Hematopoietic multipotent progenitor cell treated with erythropoietin and hydrocortisone succinate and interleukin-3 and kit ligand, for 8 days (in vitro differentiated cells): ENCODE measurements at places on chromosomes 6 and 20.

DNA sequence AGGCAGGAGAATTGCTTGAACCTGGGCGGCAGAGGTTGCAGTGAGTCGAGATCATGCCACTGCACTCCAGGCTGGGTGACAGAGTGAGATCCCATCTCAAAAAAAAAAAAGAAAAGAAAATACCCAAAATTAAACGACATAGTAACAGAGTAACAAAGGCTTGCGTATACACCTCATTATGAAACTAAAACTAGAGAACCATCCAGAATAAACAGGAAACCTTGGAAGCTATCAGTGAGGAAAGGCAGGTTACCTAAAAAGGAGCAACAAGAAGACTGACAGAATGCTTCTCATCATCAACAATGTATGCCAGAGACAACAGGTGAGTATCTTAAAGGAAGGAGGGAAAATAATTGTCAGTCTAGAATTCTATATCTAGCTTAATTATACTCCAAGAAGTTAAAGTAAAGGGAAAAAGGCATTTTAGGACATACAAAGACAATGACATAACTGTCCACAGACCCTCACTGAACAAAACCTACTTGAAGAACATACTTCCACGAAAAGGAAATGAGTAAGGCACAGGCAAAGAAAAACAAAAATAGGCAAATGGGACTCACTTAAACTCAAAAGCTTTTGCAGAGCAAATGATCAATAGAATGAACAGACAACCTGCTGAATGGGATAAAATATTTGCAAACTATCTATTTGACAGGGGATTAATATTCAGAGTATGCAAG lies 64.1 kb upstream of the NT5E start:
- DNase-seq: no peak

DNA sequence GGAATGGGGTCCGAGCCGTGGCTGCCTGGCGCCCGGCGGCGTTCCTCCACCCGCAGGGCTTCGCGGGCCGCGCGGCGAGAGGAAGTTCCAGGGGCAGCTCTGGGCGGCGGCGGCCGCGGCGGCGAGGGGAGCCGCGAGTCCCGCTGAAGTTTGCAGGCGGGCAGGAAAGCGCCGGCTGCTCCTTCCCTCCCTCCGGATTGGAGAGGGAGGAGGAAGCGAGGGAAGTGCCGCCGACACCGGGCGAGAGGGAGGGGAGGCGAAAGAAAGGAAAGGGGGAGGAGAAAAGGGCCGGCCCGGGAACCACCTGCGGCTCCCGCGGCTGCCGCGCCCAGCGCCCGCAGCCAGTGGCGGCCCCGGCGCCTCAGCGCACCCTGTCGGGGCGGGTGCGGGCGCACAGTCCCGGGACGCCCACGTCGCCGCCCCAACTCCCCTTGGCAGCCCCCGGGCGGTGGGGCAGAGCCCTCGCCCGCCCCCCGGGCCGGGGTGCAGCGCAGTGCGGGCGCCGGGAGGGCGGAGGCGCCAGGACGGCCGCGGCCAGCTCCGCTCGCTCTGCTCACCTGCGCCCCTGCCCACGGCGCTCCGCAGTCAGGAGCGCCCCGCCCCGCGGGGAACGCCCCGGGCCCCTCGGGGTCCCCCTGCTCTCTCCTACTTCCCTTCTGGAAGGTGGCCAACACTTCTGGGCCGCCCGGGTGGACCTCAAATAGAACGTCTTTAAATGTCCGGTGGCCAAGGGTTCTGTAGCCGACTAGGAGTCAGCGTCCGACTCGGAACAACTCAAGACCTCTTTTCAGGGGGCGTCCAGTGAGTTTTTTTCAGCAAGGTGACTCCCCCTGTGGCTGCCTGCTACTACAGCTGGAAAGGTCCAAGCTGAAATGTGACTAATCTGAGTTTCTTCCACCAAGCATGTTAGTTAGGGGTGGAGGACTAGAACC lies 80.3 kb upstream of the CCDC28A start:
- DNase-seq: peak; percentile 30

DNA sequence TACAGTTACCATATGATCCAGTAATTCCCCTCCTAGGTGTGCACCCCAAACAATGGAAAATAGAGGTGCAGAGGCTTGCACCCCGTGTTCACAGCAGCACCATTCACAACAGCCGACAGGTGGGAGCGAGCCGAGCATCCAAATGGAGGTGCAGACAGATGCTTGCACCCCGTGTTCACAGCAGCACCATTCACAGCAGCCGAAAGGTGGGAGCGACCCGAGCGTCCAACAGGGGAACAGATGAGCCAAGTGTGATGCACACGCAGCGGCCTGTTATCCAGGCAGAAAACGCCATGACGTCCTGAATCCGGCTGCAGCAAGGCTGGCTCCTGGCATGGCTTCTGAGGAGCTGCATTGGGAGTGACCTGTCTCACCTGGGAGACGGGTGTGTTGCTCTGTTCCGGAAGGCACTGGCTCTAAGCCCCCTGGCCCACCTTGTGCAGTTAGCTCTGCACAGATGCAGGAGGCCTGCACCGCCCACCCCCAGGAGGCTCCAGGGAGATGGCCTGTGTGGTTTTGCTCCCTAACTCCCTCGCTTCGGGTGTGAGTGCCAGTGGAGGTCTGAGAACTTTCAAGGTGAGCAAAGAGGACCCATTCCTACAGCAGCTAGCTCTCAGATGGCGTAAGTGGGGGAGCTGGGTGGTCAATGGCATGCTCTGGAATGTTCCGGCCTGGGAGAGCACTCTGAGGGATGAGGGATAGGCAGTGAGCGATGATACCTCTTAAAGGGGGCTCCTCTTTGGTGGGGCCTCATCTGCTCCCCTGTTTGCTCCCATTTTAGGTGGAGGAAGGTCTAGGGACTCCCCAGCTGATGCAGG lies 47.8 kb upstream of the FRMD1 start:
- no peak for DNase-seq

DNA sequence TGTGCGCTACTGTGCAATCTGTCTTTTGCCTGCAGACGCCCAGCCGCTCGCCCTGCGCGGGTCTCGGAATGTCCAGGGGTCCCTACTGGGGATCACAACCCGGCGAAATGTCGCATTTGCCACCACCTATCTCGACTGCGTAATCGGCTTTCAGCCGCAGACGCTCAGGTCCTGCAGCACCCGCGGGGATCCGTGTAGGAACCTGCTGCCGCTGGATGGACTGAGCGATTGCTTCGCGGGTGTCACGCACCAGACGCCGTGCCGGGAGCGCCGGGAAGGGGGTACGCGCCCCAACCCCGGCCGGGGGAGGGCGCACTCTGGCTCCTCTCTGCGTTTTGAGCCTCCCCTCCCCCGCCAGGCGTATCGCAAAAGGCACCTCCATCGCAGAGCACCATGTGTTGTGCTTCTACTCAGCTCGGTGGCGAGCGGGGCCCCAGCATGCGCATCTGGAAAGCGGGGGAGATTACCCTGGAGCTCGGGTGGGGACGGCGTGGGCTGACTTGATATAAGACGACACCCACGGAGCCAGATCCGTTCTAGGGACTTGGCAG lies 747 bp upstream of the PTPRA start:
- peak; percentile 86 for DNase-seq

- DNase-seq: no peak
Measured at GRCh38 chr6:119329794-119330180, 19.8 kb downstream of the MAN1A1 start.

GRCh38 chr20:8473459-8473858 lies 341.4 kb downstream of the PLCB1 start:
- no peak for DNase-seq

GRCh38 chr20:60249436-60249835 lies 291.2 kb downstream of the CDH26 start:
- DNase-seq: no peak

DNA sequence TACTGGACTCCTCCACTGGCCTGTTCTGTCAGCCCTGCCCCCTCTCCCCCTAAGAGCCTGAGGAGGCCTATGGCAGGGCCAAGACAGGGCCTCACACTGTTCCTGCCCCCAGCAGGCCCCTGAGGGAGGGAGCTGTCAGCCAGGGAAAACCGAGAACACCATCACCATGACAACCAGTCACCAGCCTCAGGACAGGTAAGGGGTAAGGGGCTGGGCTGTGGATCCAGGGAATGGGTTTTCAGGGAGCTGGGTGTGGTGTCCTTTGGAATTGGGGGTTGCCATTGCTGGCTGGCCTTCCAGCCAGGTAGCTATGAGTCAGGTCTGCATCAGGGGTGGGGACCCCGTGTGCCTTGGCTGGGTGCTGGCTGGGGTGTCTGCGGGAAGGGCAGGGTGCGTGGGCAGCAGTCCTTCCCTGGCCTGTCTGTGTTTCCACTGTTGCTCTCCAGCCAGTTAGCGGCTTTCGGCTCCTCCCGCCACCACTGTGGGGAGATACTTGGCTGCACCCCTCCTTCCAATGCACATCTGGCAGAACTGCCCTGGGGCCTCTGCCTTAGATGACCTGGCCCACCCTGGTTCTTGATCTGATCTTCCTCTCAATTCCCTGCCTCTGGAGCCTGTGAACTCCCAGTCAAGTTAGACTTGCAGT lies 3.9 kb downstream of the SLC29A1 start:
- DNase-seq: peak; percentile 57

GRCh38 chr20:59948212-59948611 lies 8.0 kb downstream of the FAM217B start:
- DNase-seq: peak; percentile 9

DNA sequence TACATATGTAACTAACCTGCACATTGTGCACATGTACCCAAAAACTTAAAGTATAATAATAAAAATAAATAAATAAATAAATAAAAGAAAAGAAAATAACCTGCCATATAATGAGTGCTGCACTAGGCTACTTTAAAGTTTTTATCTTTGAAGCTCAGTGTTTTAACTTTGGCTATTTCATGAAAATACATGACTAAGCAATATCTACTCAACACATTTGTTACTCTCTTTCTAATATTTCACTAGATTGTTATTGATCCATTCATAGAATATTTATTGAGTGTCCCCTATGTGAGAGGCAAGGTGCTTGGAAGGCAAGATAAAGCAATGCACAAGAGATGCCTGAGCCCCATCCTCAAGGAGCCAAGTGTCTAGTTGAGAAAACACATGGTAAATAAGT lies 221.7 kb downstream of the SLC35F1 start:
- DNase-seq: no peak

- no peak for DNase-seq
Measured at GRCh38 chr6:55131616-55132015, 42.7 kb upstream of the HCRTR2 start.

- DNase-seq: no peak
Measured at GRCh38 chr6:105726902-105727655, 324.2 kb upstream of the PREP start.

- no peak for DNase-seq
Measured at GRCh38 chr6:68779366-68779765, 144.3 kb downstream of the ADGRB3 start.

- no peak for DNase-seq
Measured at GRCh38 chr20:24487648-24488047, 18.2 kb downstream of the SYNDIG1 start.

GRCh38 chr6:92840246-92840930 lies 579.0 kb downstream of the EPHA7 start:
- no peak for DNase-seq

- no peak for DNase-seq
Measured at GRCh38 chr20:7010527-7010926, 243.0 kb downstream of the BMP2 start.

- no peak for DNase-seq
Measured at GRCh38 chr6:154298297-154298696, 58.3 kb downstream of the IPCEF1 start.

- DNase-seq: no peak
Measured at GRCh38 chr6:162363757-162364156, 363.8 kb downstream of the PRKN start.

GRCh38 chr6:154590756-154591155 lies 80.3 kb upstream of the CNKSR3 start:
- DNase-seq: no peak

- DNase-seq: no peak
Measured at GRCh38 chr6:143792402-143793279, 50.5 kb upstream of the LTV1 start.

GRCh38 chr20:5181492-5181891 lies 54.7 kb downstream of the CDS2 start:
- DNase-seq: no peak

DNA sequence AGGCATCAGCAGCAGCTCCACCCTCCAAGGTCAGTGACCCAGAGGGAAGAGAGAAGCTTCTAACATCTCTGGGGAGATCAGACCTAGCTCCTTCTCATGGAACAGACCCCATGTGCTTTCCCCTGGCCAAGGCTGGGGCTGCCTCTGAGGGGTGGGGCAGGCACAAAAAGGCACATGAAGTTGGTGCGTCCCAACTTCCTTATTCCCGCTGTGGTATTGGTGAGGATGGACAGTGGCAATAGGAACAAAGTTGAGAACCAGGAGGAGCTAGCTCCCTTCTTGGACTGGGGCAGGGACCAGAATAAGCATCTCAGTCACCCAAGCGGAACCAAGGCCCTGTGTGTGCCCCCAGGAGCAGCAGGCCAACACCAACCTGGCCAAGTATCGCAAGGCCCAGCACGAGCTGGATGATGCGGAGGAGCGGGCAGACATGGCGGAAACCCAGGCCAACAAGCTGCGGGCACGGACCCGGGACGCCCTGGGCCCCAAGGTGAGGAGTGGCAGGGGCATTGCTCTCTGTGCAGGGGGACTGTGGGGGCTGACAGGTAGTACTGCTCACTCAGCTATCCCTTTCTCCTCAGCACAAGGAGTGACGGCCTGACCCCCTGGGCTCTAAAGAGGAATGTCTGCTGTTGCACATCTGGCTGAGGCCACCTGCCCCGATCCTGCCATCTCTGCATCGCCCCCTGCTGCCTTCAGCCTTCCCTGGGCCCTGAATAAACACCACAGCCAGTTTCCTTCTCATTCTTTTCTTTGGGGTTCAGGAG lies 46.1 kb downstream of the MYH7B start:
- no peak for DNase-seq

- no peak for DNase-seq
Measured at GRCh38 chr6:131173680-131174079, 38.4 kb downstream of the AKAP7 start.

- no peak for DNase-seq
Measured at GRCh38 chr6:146423452-146423851, 120.2 kb upstream of the RAB32 start.

DNA sequence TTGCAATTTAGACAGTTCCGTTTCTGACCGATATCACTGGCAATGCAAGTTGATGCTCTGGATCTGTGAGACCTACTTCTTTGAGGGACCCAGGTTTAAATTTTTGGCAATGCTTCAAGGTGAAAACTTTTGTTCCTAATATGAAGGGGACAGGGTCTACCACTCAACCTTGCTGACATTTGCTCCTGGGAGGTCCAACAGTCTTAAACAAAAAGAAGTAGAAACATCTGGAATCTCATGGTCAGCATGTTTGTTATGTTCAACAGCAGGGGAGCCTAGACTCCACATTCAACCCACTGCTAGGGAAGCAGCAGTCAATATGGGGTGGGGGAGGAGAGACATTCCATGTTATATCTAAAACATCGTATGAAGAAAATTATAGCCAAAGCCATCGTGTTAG lies 196.4 kb downstream of the SIM1 start:
- no peak for DNase-seq

- no peak for DNase-seq
Measured at GRCh38 chr6:13251242-13251641, 77.1 kb downstream of the TBC1D7 start.

GRCh38 chr6:137320271-137320670 lies 101.1 kb upstream of the IFNGR1 start:
- DNase-seq: no peak

GRCh38 chr6:88835210-88835609 lies 128.2 kb downstream of the RNGTT start:
- DNase-seq: no peak

GRCh38 chr6:71383476-71383875 lies 94.9 kb downstream of the OGFRL1 start:
- peak; percentile 4 for DNase-seq

GRCh38 chr20:44616604-44616964 lies 34.2 kb downstream of the PKIG start:
- no peak for DNase-seq

- peak; percentile 96 for DNase-seq
Measured at GRCh38 chr6:29964887-29965562, 22.7 kb downstream of the HLA-A start.
